ENCODE measurements at places on chromosomes 16 and 17.

- DNase-seq = no peak
Observed at GRCh38 chr17:77948690-77949114, 9.8 kb upstream of the TNRC6C start.

GRCh38 chr17:19744492-19744891 is 3.6 kb downstream of the ALDH3A1 start:
- DNase-seq = no peak

GRCh38 chr17:33080091-33080490 is 88.4 kb downstream of the SPACA3 start:
- no peak for DNase-seq

- DNase-seq = no peak
Observed at GRCh38 chr16:58021661-58022551, 3.6 kb upstream of the MMP15 start.

GRCh38 chr17:21495281-21495680 is 119.1 kb downstream of the KCNJ12 start:
- no peak for DNase-seq

DNA sequence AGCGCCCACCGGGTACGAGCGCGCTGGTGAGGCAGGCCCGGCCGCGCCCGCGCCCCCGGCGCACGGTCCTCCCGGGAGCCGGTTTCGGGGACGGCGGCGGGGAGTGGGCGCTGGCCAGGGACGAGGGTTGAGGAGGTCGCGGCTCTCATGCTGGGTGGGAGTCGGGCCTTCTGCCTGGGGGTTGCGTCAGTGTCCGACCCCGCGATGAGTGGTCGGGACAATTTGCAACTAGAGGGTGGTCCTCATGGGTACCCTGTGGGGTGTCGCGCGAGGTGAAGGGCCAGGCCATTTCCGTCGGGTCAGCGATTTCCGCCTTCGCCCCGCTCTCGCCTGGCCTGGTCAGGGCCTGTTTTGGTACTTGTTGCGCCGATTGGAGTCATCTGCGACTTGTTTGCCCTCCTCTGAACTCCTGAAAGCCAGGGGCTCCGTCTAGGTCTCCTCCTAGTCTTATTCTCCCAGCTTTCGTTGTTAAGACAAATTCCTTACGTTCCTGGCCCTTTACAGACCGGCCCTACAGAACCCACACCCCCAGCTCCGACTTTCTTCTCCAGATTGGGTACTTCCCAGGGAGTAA is 14.9 kb downstream of the NAA60 start:
- DNase-seq = no peak

DNA sequence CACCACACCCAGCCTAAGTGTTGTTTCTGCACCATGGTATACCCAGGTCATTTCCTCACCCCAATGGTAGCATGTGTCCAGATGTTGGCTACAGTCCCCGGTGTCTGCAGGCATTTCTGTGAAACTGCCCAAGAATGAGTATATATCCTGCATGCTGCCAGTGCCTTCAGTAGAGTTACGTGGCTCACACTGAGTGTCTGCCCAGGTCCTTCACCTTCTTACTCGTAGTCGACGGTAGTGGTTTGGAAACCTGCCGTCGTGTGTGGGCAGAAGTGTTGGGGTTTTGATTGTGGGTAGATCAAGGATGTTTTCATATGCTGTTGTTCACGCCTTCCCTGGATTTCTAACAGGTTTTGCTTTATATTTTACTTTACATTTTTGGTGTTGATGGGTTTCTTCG is 16.8 kb downstream of the TCF25 start:
- DNase-seq = no peak

- DNase-seq = no peak
Observed at GRCh38 chr17:32192379-32192778, 50.1 kb downstream of the RHOT1 start.

DNA sequence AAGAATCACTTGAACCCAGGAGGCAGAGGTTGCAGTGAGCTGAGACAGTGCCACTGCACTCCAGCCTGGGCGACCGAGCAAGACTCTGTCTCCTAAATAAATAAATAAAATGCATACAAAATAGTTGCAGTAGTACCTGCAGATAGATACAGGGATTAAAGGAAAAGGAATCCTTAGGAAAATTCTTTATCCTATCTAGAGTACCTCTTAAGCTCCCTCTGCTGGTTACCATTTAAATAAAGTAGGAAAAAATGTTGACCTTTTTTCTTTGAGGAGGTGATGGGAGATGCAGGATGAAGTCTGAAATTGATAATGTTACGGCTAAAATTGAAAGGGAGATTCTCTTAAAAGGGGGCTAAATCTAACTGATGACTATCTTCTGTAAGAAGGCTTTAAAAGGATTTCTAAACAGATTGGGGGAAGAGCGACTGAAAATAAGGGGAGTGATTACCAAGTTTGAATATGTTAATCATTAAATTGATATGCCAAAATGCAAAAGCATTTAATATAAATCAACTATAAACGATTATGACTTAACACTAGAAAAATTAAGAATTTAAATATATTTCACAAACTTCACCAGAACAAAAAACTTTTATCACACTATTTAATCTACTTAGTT is 29.4 kb downstream of the C16orf87 start:
- no peak for DNase-seq

- DNase-seq = no peak
Observed at GRCh38 chr16:22317625-22318024, 20.4 kb downstream of the POLR3E start.

- no peak for DNase-seq
Observed at GRCh38 chr16:3509470-3509928, 8.7 kb downstream of the CLUAP1 start.

DNA sequence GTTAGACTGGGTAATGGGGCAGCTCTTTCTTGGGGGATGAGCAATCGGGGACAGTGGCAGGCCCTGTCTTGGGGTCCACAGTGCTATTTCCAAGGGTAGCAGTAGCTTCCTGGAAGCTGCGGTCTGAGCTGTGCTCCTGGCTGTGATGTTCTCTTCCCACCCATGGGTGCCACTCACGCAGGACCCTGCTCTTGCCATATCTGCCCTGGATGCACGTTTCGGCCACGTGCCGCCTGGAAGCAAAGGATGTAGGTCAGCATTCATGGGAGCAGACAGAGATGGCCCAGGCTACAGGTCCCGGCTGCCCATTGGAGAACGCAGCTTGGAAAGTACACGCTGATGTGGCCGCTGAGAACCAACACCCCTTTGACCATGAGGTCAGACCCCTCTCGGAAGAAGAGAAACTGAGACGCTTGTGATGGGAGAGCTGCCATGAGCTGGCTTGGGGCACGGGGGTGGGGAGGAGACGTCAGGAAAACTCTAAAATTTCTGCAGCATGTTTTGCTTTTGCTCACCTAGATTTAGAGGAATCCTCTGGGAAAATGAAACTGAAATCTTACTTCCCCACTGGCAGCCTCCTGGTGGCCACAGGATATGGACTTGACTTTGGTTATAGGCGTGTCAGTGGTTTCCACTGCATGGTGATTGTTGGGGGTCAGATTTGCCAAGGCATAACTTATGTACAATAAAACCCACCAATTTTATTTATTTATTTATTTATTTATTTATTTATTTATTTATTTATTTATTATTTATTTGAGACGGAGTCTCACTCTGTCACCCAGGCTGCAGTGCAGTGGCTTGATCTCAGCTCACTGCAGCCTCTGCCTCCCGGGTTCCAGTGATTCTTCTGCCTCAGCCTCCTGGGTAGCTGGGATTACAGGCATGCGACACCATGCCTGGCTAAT is 36.2 kb upstream of the IRF8 start:
- DNase-seq = no peak

- DNase-seq = no peak
Observed at GRCh38 chr17:39946551-39947330, 16.1 kb upstream of the GSDMA start.

DNA sequence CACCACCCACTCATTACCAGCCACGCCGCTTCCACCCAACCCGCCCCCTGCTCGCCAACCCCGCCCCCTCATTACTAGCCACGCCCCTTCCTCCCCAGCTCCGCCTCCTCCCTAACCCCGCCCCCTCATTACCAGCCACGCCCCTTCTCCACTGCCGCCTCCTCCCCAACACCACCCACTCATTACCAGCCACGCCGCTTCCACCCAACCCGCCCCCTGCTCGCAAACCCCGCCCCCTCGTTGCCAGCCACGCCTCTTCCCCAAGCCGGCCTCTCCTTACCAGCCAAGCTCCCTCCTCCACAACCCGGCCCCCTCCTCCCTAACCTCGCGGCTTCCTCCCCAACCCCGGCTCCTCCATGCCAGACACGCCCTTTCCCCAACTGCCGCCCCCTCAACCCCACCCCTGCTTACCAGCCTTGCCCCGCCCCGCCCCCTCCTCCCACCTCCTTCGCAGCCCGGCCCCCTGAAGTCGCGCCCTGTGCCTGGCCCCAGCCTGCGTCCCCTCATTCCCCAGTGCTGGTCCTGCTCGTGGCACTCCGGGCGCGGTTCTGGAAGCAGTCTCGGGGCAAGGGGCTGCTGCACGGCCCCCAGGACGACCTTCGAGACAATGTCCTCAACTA is 7.3 kb downstream of the SLC22A31 start:
- no peak for DNase-seq

- DNase-seq = no peak
Observed at GRCh38 chr16:75495076-75495674, at the start of gene CHST6. CHST6 (minus strand) TSS chr16:75495441; CDS start chr16:75479828, 15,613 bp downstream.

DNA sequence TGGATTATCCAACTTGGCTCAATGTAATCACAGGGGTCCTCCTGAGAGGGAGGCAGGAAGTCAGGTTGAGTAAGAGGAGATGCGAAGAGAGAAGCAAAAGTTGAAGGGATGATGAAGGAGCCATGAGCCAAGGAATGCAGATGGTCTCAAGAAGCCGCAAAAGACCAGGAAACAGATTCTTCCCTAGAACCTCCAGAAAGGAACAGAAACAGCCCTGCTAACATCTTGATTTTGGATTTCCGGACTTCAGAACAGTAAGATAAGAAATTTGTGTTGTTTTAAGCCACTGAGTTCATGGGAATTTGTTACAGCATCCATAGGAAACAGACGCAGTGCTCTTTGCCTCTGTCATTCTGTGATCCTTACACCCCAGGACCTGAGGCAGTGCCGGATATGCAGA is 26.8 kb downstream of the CMTR2 start:
- DNase-seq = no peak

DNA sequence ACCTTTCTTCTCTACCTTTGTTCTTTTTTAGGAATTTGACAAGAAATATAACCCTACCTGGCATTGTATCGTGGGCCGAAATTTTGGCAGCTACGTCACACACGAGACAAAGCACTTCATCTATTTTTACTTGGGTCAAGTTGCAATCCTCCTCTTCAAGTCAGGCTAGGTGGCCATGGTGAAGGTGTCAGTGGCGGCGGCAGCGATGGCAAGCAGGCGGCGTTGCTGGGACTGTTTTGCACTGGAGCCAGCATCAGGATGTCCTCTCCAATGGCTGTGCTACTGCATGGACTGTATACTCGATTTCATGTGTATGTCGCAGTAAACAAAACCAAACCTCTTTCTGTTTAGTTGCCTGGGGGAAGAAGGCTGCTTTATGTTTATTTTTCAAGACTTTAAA is 5.9 kb downstream of the DYNLL2 start:
- no peak for DNase-seq

Data from urinary bladder (tissue), 4 donors.